ENCODE measurements at places on chromosomes 3 and 15.

DNA sequence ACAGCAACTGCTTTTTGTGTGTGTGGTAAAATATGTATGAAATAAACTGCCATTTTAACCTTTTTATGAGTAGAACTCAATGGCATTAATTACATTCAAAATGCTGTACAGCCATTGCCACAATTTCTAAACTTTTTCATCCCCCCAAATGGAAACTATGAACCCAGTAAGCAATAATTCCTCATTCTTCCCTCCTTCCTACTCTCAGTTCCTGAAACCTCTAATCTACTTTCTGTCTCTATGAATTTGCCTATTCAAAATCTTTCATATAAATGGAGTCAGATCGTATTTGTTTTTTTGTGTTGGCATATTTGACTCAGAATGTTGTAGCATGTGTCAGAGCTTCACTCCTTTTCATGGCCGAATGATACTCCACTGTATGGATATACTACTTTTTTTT, 5.3 kb upstream of the BLM start:
- DNase-seq: no peak

DNA sequence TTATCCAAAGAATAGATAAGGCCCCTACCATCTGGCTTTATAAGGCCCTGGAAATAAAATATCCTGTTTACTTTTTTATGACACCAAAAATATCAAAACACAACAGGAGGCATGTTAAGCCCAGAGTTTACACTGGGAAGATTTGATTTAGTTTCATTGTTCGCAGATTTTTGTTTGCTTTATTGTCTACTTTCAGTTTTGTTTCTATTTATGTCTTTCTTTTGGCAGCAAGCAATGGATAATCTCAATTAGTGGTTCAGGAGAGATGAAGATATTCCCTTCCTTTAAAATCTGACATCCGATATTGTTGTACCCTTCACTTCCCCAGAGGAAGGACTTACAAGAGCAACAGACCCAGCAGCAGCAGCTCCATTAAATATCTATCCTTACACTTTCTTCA, 249.4 kb upstream of the ARPP21 start:
- no peak for DNase-seq

DNA sequence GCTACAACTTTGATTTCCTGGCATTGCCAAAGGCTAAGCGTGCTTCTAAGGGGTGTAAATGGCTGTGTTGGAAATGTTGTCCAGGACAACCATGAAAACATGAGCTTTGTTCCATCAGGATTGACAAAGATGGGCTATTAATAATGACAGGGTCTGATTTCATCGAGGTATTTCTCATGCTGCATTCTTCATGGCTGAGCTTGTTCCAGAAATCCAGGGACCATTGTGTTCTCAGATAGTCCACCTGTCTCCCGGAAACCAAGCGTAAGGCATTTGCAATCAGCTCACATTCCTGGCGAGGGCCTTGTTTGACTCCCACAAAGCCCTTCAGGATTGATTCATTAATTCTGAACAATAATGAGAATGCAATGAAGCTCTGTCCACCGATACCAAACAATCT, 111.3 kb downstream of the CD47 start:
- no peak for DNase-seq

- DNase-seq: no peak
Observed at GRCh38 chr15:35566991-35567390, 21.0 kb upstream of the DPH6 start.

- DNase-seq: no peak
Observed at GRCh38 chr15:49410641-49411040, 12.4 kb upstream of the FGF7 start.

- DNase-seq: no peak
Observed at GRCh38 chr3:134309987-134310700, 59.5 kb upstream of the RYK start.

GRCh38 chr3:55185380-55185779, 257.5 kb upstream of the LRTM1 start:
- no peak for DNase-seq

- DNase-seq: no peak
Observed at GRCh38 chr3:46187341-46187700, 20.8 kb downstream of the CCR1 start.

DNA sequence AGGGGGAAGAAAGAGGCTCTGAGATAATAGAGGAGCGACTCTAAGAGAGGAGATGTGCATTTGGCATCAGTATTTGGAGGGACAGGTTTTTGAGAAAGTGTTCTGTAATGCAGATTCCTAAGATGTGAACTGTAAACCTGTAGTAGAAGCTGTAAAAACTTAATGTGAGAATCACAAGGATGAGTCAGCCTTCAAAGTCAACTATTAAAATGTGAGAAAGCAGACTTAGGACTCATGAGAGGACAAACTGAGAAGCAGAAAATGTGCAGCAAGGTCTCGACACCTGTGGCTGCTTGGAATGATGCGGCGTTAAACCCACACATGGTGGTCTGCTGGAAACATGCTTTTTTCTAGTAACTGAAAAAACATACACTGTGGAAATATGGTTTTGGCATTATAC, 36.0 kb downstream of the USP13 start:
- DNase-seq: no peak

DNA sequence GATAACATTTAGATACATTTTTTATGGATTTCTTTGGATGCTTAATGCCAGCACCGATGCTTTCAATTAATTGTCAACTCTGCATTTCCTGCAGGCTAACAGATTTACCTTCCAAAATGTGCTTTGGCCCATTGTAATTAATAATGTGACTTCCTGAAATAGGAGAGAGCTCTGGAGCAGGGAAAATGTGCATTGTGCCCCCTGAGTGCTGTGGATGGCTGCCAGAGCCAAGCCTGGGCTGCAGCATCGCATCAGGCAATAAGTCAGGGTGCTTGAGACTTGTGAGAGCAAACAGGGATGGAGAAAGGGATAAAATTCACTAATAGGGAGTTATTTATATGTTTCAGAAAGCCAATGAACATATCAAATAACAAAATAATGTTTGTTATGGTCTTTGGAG, 133.8 kb downstream of the MOBP start:
- DNase-seq: no peak

GRCh38 chr3:53806182-53807116, 39.8 kb downstream of the CHDH start:
- no peak for DNase-seq

GRCh38 chr3:53845103-53845880, 927 bp downstream of the CHDH start:
- DNase-seq: peak; percentile 79

- no peak for DNase-seq
Observed at GRCh38 chr15:53434174-53434678, 325.2 kb downstream of the WDR72 start.

GRCh38 chr3:144167634-144168033, 196.0 kb downstream of the DIPK2A start:
- no peak for DNase-seq

GRCh38 chr15:60918234-60918959, 310.7 kb downstream of the RORA start:
- DNase-seq: no peak

DNA sequence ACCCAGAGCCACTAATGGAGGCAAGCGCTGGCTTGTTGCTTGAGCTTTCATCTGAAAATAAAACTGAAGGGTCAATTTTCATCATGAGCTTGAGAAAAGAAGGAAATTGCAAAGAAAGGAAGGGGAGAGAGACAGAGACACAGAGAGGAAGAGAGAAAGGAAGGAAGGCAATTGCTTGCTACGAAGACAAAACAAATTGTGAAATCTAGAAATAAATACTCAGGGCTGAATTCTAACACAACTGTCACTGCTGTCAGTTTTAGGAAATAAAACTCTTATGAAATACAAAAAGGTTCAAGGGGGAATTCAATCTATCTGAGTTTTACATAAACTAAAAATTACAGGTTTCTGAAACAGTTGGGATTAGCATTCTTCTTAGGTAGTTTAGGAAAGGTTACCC, 36.7 kb downstream of the FOXP1 start:
- DNase-seq: no peak

DNA sequence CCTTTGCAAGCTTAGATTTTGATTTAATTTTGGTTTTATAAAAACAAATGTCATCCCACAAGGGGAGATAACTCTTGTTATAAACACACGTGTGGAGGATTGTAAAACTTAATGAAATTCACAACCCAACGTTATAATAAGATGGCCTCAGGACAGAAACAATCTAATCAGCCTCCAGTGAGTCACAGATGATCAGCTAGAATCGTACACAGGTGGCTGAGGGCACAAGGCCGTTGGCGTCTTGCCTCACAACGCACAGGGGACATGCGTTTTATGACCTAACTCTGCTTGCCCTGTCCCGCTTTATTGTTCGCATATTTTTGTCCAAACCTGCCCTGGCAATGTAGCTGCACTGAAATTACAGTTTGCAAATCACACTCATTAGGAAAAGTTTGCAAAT, 121.9 kb upstream of the PDZRN3 start:
- DNase-seq: no peak

DNA sequence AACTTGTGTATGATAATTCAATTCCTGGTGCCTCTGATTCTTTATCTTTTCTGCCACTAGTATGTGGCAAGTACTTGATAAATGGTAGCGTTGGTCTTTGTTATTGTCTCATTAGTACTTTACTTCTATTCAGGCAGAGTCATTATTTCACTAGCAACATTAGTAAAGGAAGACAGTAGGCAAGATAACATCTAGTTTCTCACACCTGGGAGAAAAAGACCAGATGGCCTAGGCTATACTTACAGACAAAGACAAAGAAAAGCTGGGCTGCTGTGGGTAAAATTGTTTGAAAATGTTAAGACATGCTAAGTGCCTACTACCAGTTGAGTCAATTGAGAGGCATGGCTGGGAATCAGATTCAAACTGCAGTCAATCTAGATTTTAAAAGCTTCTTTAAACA, 198.7 kb upstream of the CMC1 start:
- DNase-seq: no peak

- DNase-seq: no peak
Observed at GRCh38 chr3:4754180-4755086, 224.8 kb upstream of the BHLHE40 start.

DNA sequence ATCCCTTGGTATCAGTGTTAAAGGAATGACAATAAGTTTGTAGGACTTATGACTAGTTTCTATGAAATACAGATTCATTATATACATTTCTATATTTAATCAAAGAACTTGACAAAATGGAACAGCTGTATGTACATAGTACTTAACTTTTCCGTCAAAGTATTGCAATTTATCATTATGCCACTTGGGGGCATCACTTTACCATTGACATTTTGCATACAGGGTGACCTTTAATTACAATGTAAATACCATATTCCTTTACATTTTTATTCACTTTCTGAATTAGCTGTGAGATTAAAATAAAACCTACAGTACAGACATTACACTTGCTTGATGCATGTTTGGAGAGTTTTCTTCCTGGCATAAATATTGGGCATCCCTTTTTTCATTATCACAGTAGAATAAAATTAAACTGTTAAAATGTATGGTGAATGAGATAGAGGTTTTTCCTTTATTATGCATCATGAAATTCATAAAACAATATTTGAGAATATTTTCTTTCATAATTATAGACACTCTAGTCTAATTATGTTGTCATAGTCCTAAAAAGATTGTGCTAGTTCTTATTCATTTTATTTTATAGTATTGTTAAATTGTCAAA, 6.9 kb downstream of the NEK11 start:
- no peak for DNase-seq

DNA sequence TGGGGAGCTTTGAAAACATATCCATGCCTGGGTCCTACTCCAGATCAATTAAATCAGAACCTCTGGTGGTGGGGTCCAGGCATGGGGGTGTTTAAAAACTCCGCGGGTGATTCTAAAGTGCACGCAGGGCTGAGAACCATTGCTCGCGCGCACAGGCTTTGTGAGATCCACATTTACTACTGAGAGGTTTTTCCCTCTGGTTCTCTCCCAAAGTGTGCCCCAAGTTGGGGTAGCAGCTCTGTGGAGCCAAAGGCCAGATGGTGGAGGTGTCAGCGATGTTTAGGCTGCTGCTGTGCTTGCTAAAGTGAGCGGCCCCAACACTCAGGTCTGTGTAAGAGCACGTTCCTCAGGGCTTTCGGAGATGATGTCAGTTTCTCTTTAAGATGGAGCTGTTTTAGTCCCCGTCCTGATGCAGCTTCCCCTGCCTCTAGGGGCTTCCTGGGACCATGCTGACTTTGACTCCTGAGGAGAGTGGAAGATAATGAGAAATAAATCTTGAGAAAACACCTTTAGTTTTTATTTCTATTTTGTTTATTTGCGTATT, 13.4 kb upstream of the MAGEF1 start:
- peak; percentile 34 for DNase-seq

DNA sequence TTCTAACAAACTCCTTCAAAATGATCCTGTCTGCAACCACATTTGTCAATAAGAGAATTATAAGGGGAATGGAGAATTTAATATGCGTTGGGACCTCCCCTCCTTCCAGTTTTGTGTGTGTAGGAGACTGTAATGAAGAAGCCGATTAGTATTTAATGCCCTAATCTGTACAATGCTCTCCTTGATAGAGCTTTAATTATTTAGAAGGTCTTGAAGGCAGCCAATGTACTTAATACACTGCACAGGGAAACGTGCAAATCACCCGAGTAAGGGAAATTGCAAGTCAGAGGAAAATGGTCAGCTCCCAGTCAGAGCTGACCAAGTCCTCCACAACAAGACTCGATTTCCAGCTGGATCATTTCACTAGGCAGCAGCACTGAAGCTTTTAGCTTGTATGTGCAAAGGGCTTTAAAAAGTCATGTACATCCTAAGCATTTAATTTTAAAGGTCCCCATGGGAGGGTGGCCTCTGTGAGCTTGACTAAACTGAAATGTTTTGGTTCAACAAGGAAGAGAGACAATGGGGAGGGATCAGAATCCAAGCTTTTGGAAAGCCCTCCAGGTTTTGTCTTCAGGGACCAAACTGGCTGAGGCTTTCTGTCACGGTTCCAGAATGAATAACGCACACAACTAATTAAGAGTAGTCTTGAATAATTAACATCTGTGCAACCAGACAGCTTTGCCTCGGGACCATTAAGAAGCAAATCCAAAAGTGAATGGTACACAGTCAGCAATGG, 159.8 kb upstream of the MITF start:
- no peak for DNase-seq

GRCh38 chr15:61099020-61099810, 129.9 kb downstream of the RORA start:
- DNase-seq: no peak

Data from H1 (cell line).